Stimulated activated CD4-positive, alpha-beta T cell treated with anti-CD3 and anti-CD28 coated beads, Interleukin-4, amount 100 ng/mL, for 1 hour (primary cell): ENCODE measurements at places on chromosomes 16 and 17.
A peak's percentile ranks its signal among the peaks of the same experiment; 100 is the strongest.

DNA sequence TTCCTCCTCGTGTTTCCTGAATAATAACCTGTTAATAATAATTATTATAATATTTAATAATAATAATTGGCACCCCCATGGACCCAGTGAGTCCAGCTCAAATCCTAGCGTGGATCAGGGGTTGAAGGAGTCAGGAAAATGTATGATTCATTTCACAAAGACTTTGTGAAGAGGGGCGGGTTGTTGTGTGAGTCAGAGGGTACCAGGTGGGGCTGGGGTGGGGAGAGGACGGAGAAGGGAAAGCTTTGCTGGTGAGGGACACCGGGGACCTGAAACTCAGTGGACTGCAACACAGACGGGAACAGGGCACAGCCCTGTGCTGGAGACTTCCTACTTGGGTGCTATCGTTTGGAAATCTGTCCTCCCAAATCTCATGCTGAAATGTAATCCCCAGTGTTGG is 3.1 kb upstream of the ADORA2B start:
- no peak for DNase-seq

- DNase-seq: peak; percentile 76
These were observed 118.2 kb upstream of the SMURF2 start for GRCh38 chr17:64780096-64781013.

GRCh38 chr17:66978514-66979061 is 14.1 kb downstream of the CACNG4 start:
- no peak for DNase-seq

DNA sequence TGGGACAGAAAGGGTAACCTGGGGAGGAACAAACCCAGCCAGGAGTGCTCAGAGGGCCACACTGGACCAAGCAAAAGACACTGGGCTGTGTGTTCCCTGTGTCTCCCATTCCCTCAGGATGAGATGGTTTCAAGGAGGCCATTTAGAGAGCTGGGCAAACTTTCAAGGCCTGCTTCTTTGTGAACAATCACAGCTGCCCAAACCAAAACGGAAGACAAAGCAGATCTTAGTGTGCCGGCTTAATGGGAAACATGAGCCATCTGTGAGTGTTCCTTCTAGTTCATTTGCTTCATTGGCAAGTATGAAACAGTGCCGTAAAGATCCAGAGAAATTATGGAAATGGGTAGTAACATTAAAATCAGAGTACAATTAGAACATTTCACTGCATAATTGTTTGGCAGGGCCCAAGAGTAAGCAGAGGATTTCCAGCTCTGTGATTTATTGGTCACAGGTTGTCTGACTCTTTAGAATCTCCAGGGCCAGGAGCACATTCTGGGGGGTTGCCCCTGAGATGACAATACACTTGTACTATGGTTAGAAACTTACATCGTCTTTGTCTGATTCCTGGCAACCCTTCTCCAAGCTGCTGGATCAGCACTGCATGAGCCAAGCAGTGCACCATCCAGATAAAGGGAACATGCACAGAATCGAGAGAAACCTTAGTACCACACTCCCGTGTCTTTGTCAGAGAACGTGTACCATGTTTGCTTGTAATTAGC is 412.1 kb downstream of the RBFOX1 start:
- DNase-seq: no peak

DNA sequence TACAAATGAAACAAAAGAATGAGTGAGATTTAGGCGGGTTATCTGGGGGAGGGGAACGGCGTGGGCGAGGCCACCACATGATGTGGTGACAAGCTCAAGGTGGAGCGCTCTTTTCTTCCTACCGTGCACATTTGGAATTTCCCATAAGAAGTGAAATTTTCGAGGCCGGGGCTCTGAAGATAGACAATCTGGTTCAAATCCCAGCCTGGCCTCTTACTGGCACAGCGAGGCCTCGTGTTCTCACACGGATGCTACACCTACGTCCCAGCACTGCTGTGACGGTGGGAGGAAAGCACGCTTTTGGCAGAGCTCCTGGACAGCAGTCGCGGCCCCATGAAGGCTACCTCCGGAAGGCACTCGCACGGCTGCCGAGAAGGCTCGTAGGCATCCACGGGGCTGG is 25.2 kb downstream of the ZDHHC7 start:
- DNase-seq: peak; percentile 54

DNA sequence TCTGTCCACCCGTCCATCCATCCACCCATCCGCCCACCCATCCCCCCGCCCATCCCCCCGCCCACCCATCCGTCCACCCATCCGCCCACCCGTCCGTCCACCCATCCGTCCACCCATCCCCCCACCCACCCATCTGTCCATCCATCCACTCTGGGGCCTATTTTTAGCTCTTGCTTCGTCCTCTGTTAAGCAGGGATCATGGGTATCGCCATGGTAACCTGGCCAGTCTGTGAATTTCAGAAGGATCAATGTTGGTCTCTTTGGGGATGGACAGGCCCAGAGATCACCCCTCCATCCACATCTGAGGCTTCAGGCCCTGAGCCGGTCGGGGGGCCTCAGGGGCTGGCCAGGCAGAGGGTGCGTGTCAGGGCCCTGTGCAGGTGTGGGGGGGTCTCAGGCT is 15.2 kb upstream of the DPEP1 start:
- no peak for DNase-seq

DNA sequence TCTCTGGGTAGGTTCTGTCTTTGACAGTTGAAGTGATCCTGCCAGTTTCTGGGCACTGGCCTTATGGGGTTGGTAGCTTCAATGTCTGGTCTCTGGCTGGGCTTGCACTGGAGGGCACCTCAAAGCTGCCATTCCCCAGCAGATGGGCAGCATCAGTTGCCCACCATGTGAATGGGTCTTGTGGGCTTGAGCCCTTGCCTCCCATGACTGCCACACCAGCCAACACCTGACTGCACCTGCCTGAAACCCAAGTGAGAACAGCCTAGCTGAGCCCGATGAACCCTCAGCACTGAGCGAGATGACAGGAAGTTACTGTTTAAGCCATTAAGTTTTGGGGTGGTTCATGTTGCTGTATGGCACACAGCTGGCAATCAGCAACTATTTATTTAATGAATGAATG is 69.1 kb upstream of the AXIN2 start:
- DNase-seq: no peak

GRCh38 chr17:61411261-61412142 is 11.9 kb downstream of the TBX2 start:
- no peak for DNase-seq

DNA sequence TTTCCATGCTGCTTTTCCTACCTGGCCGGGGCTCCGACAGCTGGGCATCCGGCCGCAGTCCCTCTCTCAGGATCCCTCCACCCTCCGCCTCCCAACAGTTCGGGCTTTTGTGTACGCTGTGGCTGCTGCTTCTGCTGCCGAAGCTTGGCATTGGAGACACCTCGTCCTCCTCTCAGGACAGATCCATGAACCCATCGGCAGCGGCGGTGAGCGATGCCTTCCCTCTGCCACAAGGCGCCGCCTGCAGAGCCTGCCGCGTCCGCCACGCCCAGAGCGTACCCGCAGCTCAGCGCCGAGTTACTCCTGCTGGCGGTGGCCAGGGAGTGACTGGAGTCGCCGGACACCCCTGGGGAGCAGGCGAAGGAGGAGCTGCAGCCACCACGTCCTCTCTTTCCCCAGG is 2032.8 kb downstream of the TP53TG3F start:
- no peak for DNase-seq

DNA sequence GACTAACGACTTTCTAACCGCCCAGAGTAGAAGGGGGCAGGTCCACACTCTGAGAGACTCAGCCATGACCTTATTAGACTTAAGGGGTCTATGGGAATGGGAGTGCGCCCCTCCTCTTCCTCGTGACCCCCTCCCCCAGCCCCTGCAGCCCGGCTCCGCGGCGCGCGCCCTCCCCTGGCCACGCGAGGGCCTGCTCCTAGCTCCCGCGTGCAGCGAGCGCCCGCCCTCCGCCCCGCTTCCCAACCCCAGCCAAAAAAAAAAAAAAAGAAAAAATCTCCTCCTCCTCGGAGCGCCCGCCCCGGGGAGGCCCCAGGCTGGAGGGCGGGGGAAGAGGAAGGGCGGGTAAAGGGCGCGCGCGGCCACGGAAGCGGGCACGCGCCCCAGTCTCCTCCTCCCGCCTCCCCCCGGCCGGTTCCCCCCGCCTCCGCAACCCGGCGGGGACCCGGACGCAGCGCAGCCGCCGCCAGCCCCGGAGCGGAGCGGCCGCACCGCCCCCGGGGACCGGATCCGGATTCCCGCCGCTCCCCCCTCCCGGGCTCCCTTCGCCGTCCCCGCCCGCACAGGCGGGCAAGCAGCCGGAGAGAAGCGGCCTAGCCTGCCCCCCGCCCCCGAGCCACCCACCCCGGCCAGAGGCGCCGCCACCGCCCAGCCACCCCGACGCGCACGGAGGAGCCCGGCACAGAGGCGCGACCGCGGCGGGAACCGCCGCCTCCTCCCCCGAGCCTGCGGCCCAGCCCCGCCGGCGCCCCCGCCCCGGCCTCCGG is 949 bp downstream of the UBTF start:
- DNase-seq: peak; percentile 86

GRCh38 chr16:16145286-16145685 is 78.0 kb downstream of the ABCC6 start:
- DNase-seq: no peak

- DNase-seq: no peak
These were observed 101.2 kb downstream of the RPTOR start for GRCh38 chr17:80645706-80646325.

DNA sequence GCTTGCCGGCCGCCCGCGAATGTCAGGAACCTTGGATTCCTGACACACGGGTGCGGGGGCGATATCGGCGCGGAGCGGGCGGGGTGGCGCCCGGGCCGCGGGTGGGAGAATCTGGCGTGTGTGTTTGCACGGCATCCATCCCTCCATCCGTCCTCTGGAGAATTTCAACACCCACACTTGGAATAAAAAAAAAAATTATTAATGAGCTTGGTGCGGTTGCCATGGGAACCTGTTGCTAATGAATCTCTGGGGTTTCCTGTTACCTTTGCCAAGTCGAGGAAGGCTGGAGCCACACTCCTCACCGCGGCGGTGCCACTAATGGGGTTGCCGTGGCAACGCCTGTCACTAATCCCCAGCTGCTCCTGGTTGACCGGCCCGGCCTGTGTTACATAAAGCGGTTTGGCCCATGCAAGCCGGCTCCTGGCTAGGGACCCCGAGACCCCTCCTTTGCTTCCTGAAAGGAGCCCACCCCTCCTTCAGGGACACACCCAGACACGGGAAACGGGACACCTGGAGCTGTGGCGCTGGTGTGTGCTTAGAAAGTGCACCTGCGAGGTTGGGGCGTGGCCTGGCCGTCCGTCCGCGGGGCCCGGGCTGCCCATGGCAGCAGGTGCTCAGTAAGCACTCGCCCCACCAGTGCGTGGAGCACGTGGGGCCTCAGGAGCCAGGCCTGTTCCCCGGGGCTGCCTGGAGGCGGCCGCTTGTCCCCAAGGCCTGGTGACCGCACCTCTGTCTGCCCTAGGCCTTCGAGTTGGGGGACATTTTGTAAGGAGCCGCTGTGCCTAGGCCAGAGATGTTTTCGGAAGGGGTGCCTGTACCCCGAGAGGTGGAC is 14.6 kb downstream of the CACNA1H start:
- DNase-seq: no peak

DNA sequence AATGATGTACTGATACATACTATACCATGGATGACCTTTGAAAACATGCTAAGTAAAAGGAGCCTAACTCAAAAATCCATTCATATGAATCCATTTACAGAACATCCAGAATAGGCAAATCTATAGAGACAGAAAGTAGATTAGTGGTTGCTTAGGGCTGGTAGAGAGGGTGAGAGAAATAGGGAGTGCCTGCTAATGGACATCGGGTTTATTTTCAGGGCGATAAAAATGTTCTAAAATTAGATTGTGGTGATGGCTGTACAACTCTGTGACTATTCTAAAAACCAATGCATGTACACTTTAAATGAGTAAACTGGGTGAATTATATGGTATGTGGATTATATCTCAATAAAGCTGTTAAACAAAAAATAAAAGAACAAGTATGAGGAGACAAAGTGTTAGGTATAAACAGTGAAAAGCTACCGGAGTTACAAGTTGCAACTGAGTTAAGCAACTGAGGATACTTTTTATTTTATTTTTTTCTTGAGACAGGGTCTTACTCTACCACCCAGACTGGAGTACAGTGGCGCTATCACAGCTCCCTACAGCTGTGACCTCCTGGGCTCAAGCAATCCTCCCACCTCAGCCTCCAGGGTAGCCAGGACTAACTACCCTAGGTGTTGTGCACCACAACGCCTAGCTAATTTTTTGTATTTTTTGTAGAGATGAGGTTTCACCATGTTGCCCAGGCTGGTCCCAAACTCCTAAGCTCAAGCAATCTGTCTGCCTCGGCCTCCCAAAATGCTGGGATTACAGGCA is 75.5 kb upstream of the CORO6 start:
- no peak for DNase-seq

GRCh38 chr17:34840750-34841149 is 120.5 kb downstream of the CCT6B start:
- DNase-seq: no peak

DNA sequence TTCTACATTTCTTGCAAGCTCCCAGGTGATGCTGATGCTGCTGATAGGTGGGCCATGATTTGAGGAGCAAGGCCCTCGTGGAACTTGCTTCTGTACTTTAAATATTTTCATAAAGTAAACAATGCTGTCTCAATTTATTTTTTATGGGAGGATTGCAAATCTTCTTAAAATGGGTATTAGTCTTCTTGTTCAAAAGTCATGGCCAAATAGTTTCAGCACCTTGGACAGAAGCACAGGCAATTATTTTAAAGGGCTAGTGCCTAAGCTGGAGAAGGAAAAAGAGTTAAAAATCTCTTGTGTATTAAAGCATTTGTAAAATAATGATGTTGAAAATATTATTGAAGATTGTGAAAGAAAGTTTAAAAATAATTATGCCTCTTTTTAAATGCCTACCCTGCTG is 50.5 kb downstream of the GPR139 start:
- DNase-seq: no peak

DNA sequence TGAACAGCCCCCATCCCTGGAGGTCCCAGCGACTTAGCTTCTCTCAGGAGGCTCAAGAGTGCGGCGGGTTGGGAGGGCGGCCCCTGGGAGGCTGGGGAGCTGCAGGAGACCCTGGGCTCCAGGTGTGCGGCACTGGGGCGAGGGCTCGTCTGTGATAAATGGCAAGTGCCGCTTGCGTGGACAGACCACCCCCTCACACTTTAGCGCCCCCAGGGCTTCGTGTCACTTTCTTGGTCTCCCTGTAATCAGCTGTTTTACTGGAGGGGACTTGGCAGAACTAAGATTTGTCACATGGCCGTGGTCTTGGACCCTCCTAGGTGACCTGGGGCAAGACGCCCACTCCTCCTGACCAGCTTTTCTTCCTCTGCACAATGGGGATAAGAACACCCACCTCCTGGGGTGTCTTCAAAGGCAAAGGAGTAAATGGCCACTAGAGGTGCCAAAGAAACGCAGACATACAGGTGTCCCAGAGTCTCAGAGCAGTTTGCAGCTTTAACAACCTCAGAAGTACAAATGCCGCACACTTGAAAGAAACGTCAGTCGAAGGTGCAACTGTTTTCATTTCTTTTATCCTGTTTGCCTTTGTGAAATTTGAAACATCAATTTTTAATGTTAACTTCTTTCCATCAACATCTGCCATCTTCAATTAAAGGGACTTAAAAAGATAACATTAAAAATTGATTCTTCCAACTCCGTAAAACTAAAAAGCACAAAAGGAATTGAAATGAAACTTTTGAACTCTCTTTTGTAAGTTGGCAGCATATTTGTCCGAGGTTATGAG is 946 bp downstream of the OSGIN1 start:
- peak; percentile 10 for DNase-seq
